NCI-H510A (cell line): ENCODE measurements at places on chromosomes 3 and 15.

- no peak for DNase-seq
These were observed 399.0 kb upstream of the KCNMB2 start for GRCh38 chr3:178137206-178137605.

DNA sequence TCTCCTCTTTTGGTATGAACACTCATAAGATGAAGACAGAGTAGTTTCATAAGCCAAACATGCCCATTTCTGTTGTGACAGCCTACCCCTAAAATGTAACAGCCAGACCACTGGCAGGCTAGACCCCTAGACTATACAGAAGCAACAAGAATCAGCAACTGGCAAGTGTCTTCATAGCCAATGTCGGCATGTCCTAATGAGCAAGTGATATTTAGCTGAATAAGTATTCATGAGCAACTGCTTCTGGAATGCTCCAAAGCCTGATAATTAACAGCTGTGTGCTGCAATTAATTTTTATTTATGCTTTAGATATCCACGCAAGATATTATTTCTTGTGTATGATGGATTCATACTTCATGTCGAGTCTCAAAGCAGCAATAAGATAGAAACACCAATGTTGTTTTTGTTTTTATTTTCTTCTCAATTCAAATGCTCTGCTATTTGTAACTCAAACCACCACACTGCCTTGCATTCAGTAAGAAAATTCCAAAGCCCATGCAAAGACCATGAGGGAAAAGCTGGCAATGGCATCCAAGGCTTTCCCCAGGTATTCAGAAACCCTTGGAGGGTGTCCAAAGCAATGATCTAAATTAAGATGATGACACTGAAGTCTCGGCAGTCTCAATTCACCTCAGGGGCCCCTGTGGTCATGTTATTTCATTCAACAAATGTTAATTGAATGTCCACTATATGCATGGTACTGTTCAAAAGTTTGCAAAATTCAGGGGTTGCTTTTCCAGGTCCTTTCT is 167.7 kb upstream of the NECTIN3 start:
- DNase-seq, result no peak

- no peak for DNase-seq
These were observed 4.8 kb upstream of the CCR5 start for GRCh38 chr3:46365737-46366524.

- DNase-seq, result no peak
These were observed 837.2 kb downstream of the NTRK3 start for GRCh38 chr15:87419344-87419743.

- no peak for DNase-seq
These were observed 40.5 kb upstream of the PDZRN3 start for GRCh38 chr3:73665286-73665685.

DNA sequence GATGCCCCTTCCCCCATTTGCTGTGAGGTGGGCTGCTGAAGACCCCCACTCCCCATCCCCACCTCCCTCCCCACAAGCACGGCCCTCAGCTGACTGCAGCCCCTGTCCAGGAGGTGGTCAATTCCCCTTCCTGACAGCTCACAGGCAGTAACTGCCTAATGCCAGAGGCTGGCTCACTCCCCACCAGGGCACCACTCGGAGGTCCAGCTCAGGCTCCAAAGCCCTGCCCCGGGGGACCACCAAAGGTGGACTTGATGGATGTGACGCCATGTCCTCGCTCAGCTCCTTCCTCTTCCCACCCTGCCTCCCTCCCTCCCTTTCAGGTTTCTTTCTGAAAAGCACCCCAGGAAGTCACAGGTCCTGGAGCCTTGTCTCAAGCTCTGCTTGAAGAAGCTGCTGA is 82.8 kb downstream of the MEGF11 start:
- no peak for DNase-seq

GRCh38 chr15:55372701-55373440 is 35.3 kb downstream of the CCPG1 start:
- no peak for DNase-seq

DNA sequence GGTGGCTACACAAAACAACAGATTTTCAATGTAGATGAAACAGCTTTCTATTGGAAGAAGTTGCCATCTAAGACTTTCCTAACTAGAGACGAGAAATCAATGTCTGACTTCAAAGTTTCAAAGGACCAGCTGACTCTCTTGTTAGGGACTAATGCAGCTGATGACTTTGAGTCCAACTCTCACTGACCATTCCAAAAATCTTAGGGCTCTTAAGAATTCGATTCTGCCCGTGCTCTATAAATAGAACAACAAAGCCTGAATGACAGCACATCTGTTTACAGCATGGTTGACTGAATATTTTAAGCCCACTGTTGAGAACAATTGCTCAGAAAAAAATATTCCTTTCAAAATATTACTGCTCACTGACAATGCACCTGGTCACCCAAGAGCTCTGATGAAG is 202.4 kb upstream of the PRICKLE2 start:
- no peak for DNase-seq

DNA sequence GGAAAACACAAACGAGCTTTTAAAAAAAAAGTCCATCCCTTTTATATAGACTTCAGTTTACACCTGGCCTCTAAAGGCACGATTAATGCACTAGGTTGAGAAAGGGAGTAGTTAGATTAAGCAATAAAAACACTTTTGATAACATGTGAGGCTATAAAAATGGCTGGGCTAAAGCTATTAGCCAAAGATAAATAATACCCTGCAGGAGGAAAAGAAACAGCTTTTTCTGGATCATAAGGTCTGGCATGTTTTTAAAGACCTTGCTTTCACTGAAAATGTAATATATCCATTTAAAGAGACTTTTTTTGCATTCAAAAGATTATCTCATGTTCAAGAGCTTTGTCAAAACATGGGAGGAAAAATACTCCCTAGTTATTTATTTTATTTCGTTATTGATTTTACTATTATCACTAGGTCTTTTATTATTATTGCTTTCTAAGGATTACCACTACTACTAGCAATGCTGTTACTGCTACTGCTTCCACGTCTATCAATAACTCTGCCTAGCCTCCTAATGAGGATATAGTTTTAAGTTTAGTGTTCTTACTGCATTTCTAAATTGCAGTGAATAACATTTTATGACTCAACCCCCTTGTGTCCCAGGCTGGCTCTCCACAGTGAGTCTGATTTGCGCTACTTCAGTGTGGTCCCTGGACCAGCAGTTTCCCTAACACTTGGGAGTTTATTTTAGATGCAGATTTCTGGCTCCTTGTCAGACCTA is 93.4 kb downstream of the THRB start:
- no peak for DNase-seq

GRCh38 chr3:108719178-108719806 is 37.9 kb downstream of the RETNLB start:
- no peak for DNase-seq

DNA sequence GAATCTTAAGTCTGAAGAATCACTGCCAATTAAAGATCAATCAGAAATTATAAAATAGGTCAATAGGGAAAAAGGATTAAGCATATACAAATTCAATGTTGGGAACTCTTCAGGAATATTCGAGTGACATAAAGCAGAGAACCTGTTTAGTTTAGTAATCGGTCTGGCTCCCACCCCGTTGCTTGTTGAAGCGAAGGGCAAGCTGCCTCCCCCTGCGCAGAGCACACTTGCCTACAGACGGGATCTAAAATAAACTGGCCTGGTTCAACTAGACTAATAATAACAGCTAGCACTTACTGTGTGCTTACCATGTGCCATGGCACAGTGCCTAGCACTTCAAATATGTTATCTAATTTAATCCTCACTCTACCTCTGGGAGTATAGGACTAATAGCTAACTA is 8.6 kb downstream of the SEMA6D start:
- DNase-seq, result no peak

- no peak for DNase-seq
These were observed 93.4 kb downstream of the PRICKLE2 start for GRCh38 chr3:64131725-64132469.

- DNase-seq, result no peak
These were observed 90.2 kb upstream of the LMOD3 start for GRCh38 chr3:69212411-69213160.

GRCh38 chr3:100754563-100755334 is 45.5 kb downstream of the TFG start:
- no peak for DNase-seq

DNA sequence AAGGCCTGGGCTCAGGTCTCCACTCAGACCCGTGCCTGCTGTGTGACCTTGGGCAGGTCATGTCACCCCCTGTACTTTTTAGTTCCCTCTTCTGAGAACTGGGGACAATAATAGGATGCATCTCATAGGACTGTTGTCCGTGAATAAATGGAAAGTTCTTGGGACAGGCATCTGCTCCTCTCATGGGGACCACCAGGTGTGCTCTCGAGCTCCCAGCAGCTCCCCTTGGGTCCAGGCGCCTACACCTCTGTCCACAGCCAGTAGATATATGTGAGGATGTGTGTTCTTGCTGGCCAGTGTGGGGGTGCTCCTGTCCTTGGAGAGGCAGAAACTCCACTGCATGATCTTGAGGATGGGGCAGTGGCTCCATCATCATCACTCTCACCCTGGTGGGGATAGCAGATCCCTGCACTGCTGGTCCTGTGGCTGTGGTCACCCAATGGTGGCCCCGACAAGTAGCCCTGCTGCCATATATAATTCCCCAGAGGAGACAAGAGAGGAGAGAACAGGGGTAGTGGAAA is 257.6 kb upstream of the TLE3 start:
- DNase-seq, result no peak

DNA sequence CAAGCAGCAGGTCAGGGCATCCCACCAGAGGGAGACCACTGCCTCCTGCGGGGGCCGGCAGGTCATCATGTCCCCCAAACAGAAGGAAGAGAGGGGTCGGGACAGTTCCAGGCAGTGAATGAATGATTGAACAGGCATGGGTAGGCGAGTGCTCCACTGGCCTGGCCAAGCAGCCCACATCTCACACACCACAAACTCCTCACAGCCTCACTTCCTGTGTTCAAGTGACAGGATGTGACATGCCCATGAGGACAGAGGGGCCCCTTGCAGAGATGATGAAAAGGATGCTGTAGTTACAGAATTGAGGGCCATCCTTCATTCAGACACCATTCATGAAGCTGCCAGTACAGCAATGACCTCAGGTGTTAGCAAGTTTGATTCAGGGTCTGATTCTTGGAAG is 3.7 kb downstream of the IQSEC1 start:
- DNase-seq, result no peak

- DNase-seq, result no peak
These were observed 24.0 kb downstream of the GOLIM4 start for GRCh38 chr3:168071591-168072322.

DNA sequence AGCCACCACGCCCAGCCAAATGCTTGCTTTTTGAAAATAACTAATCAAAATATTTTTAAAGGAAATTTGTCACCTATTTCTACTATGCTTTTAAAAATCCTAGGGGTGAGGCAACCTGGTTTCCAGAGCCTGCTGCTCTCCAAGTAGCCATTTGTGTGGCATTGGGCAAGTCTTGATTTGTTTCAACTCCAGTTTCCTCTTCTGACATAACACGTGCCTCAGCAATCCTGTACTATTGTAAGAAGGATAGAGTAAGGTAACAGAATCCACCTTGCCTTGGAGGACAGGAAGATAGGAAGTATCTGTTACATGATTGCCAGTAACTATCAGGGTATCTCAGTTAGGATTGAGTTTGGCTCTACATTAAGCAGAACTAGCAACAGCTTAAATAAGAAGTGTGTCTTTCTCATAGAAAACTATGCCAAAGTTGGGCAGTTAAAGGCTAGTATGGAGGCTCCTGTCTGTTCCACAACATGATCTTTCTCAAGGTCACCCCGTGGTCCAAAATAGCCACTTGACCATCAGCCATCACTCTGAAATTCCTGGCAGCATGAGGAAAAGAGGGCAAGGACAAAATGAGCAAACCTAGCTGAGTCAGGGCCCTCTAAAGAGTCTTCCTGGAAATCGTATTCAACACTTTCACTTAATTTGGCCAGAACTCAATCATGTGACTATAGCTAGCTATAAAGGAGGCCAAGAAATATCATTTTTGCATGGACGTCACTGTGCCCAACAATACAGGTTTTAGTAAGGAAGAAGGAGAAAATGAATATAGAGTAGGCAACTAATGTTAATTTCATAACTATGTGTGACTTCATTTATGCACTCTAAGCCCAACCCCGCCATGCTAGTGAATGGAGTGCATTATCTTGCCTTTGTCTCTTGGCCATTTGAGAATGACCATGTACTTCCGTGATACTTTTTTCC is 66.1 kb downstream of the HMG20A start:
- no peak for DNase-seq

DNA sequence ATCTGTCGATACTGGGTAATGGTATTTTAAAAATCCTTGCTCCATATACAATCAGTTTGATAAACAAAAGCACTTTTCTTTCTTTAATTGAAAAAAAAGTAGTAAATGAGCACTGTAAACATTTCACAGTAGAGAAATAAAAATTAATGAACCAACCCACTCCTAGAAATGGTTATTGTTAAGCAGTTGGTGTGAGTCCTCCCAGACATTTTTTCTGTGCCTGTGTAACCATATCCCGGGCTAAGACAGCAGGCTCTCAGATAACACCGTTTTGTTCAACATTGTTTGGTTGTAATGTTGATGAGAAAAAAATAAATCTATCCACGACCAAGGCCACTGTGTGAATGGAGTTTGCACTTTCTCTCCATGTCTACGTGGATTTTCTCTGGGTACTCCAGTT is 42.6 kb downstream of the PXK start:
- no peak for DNase-seq

DNA sequence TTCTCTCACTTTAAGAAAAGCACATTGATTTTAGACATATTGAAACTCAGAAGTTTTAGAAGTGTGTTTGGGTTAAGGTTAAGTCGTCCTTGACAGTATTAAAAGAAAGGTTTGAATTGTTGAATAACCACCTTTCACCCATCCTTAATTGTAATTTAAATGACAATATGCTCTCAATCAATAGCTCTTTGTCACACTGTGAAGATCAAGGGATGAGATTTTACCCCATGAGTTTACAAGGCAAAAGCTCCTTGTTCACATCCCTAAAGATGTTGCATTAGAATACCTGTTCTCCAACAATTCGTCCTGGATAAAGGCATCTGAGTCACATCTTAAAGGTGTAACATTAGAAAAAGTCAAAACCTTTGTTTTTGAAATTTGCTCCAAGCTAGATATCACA is 220.4 kb upstream of the MDFIC2 start:
- DNase-seq, result no peak

DNA sequence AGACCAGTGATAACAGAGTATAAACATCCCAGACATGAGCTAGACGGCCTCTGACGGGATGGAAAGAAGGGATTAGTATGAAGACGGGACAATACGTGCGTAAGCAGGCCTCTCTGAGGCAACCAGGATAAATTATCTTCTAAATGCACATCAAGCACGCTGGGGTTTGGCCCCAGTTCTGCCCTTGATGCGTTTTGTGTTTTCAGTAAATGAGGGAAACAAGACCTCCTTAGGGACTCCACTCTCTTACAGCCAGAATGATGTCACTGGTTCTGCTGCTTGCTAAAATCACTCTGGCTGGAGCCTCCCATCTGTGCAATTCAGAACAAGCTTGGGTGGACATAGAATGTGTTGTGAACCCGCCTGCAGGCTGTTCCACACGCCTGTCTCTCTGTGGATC is 156.0 kb upstream of the MCTP2 start:
- DNase-seq, result no peak
